Muscle of leg (tissue), 16 donors: ENCODE measurements at places on chromosomes 3 and 15. TPM values are rescaled to one million over a fixed set of nuclear protein-coding genes. Genes with fewer than 3 reads are reported as not detected.

Gene RBP2
- total RNA-seq = not detected

Gene CTXN2
- total RNA-seq = not detected

Gene AMOTL2
- total RNA-seq = 52.6 TPM

Gene AADACL2
- total RNA-seq = not detected

Gene TERC
- total RNA-seq = 23.7 TPM

Gene CATSPER2
- total RNA-seq = 0.93 TPM

Gene SEMA3F
- total RNA-seq = 9.1 TPM

Gene NIPA2
- 40.3 TPM for total RNA-seq

Gene CIDEC
- 0.13 TPM for total RNA-seq

Gene COL8A1
- total RNA-seq = 1.1 TPM

Gene LIPC
- total RNA-seq = 0.44 TPM

Gene MKRN2OS
- total RNA-seq = not detected

Gene STRIT1
- 15.3 TPM for total RNA-seq

Gene ZNF501
- 8.6 TPM for total RNA-seq

Gene DAPK2
- 4.0 TPM for total RNA-seq

Gene GP5
- 0.35 TPM for total RNA-seq

Gene TMCO5A
- total RNA-seq = not detected

Gene SATB1
- 29.0 TPM for total RNA-seq
